ENCODE measurements at places on chromosomes 11 and 22.
A peak's percentile ranks its signal among the peaks of the same experiment; 100 is the strongest.

DNA sequence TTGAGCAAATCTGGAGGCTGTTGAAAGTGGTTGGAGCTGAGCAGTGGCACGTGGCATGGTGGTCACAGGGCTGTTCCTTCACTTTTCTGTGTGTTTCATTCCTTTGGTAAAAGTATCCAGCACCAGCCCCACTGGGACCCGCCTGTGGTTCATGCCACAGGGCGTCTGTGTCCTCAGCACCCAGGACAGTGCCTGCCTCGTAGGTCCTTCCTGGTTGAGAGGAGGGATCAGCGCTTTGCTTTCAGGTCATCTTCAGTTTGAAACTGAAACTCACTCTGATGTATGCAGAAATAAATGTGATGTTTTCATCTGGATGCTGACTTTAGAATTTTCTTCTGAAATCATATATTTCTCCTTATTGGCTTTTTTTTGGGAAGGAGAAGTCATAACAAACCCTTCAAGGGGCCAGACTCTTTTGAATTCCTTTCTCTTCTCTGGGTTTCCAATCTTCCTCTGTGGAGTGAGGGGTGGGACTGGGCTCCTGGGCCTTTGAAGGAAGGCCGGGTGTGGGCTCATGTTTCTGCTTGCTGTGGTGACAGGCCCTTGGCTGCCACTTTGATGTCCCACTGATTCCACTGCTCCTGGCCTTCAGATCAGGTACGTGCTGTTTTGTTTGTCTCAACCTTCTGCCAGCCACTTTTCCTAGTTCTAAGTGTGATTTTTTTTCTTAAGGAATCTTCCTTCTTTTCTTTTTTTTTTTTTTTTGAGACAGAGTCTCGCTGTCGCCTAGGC lies 26.2 kb downstream of the TBC1D22A start:
- no peak for DNase-seq
- no peak overlapping the region for H3K27ac ChIP-seq
- no peaks in the 10 kb centered on the region for H3K4me1 ChIP-seq

GRCh38 chr11:120139316-120140069 lies 1.6 kb upstream of the TRIM29 start:
- DNase-seq = no peak
- H3K36me3 ChIP-seq = no peaks in the 10 kb centered on the region
- H3K4me1 ChIP-seq = no peaks in the 10 kb centered on the region
- H3K27ac ChIP-seq = no peak overlapping the region
- no peaks in the 10 kb centered on the region for H3K27me3 ChIP-seq
- H3K4me3 ChIP-seq = no peak overlapping the region

GRCh38 chr11:62593434-62594044 lies 2.2 kb upstream of the TUT1 start:
- H3K27ac ChIP-seq = no peak overlapping the region
- DNase-seq = peak; percentile 76
- H3K4me3 ChIP-seq = no peak overlapping the region
- H3K27me3 ChIP-seq = no peaks in the 10 kb centered on the region
- peaks cover 42% of the 10 kb centered on the region for H3K36me3 ChIP-seq
- peaks cover 16% of the 10 kb centered on the region for H3K4me1 ChIP-seq

- no peaks in the 10 kb centered on the region for H3K27me3 ChIP-seq
- H3K27ac ChIP-seq = no peak overlapping the region
- DNase-seq = no peak
- peaks cover 15% of the 10 kb centered on the region for H3K36me3 ChIP-seq
Measured at GRCh38 chr22:50276143-50276542, 6.0 kb upstream of the MAPK11 start.

DNA sequence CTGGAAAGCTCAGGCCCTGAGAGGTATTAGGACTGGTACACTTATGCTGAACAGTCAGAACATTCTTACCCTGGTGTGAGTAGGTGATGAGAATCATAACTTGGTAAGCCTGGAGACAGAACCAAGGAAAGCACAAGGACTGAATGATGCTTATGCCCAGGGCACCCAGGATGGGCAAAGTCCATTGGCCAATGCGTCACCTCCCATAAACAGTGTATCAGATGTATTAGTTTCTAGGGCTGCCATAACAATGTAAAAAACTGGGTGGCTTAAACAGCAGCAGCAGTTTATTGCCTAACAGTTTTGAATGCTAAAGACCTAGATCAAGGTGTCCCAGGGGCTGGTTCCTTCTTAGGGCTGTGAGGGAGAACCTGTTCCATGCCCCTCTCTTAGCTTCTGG lies 107.0 kb downstream of the FAR1 start:
- no peaks in the 10 kb centered on the region for H3K36me3 ChIP-seq
- no peak for DNase-seq
- no peaks in the 10 kb centered on the region for H3K4me1 ChIP-seq
- H3K27me3 ChIP-seq = no peaks in the 10 kb centered on the region
